ENCODE measurements at places on chromosomes 2 and 18.

- no peak for ATAC-seq
These were observed 120.5 kb downstream of the PMAIP1 start for GRCh38 chr18:60020107-60020925.

GRCh38 chr18:78123926-78124797 is 855.5 kb upstream of the SALL3 start:
- ATAC-seq: peak; percentile 24

DNA sequence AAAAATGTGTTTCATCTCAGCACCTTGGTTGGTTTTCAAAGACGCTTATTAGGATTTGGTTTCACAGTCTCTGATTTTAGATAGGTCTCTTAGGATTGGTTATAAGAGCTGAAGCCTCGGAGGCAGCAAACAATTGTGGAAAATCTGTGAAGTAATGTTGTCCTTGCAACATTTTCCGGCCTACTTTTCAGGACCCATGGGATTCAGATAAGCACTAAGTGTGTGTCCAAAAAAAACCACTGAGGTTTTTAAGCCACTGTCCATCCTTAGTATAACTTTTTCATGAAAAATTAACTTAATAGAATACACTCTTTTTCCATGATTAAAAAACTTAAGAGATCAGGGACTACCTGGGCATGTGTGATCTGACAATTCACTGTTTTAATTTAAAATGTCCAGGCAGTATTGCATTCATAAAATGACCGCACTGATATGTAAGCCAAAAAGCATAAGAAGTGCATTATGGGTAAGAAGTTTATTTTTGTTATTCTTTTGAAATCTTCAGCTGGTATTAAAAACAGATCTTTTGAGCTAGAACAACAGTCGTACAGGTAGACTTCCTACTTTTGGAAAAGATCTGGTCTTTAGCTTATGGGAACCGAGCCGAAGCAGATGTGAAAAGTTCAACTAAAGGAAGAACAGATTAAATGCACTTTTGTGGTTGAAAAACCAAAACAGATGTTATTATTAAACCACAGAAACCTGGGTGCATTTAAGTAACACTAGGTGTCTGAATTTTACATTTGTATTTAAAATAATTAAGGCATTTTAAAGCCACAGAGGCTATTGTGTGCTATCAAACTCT is 479.4 kb upstream of the ZEB2 start:
- ATAC-seq: no peak

GRCh38 chr2:44772669-44773378 is 168.7 kb upstream of the SIX3 start:
- ATAC-seq: no peak

- peak; percentile 64 for ATAC-seq
These were observed 83.9 kb downstream of the STPG4 start for GRCh38 chr2:47070920-47071824.

DNA sequence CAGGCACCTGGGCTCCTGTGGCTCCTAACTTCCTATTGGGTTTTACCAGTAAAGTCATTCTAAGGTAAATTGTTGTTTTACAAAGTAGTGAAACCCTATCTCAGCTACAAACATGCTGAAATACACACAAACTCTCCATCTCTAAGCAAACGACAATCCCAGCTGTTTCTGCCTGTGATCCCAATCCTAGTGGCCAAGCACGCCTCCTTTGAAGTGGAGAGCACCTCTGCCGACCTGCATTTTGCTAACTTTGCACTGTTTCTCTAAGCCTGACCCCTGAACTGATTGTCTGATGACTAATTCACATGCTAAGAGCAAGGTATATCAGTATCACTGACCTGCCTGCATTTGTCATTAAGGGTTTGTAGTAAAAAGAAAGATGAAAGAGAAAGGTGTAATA is 124.3 kb downstream of the PAX3 start:
- ATAC-seq: no peak

GRCh38 chr18:21693322-21693721 is 11.3 kb downstream of the ABHD3 start:
- no peak for ATAC-seq

GRCh38 chr2:21571686-21572085 is 447.9 kb downstream of the TDRD15 start:
- no peak for ATAC-seq

- ATAC-seq: no peak
These were observed 100.4 kb upstream of the SLC1A4 start for GRCh38 chr2:64888591-64889309.

- no peak for ATAC-seq
These were observed 72.8 kb upstream of the POU3F3 start for GRCh38 chr2:104781151-104781550.

GRCh38 chr2:135600915-135601314 is 69.6 kb downstream of the R3HDM1 start:
- no peak for ATAC-seq

DNA sequence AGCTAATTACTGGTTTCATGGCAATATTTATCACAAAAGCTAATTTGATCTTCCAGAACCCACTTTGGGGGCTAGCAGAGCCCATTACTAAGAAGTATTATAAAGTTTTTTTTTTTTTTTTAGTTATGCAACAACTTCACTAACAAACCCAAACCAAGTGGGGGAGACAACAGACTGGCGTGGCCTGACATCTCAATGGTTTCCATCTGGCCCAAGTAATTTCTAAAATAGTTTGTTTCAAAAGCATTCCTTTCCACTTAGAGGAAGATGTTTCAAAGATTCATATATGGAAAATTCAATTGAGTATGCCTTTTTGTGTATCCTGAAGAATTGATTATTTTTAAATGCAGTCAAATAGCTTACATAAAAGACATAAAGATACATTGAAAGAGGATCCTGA is 367.1 kb downstream of the HRH4 start:
- ATAC-seq: no peak

DNA sequence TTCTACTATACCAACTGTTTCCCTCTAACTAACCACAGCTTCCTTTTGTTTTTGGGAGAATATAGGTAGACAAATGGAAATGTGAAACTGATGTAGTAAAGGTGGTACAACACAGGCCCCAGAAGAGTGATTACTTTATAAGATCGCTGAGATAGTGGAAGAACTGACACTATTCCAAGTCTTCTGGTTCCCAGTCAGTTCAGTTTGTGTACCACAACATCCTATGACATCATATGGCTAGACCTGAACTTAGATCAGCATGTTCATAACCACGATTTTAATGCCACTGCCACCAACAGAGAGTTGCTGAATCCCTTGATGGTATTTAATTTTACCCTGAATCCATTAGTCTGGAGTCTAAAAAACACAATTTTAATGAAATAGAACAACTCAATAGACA is 328.9 kb downstream of the GPD2 start:
- ATAC-seq: no peak

GRCh38 chr18:51861046-51861445 is 479.0 kb upstream of the DCC start:
- ATAC-seq: no peak

- peak; percentile 53 for ATAC-seq
These were observed 11.1 kb downstream of the SCN3A start for GRCh38 chr2:165192729-165193128.

- no peak for ATAC-seq
These were observed 159.3 kb downstream of the GLI2 start for GRCh38 chr2:120894966-120895365.

DNA sequence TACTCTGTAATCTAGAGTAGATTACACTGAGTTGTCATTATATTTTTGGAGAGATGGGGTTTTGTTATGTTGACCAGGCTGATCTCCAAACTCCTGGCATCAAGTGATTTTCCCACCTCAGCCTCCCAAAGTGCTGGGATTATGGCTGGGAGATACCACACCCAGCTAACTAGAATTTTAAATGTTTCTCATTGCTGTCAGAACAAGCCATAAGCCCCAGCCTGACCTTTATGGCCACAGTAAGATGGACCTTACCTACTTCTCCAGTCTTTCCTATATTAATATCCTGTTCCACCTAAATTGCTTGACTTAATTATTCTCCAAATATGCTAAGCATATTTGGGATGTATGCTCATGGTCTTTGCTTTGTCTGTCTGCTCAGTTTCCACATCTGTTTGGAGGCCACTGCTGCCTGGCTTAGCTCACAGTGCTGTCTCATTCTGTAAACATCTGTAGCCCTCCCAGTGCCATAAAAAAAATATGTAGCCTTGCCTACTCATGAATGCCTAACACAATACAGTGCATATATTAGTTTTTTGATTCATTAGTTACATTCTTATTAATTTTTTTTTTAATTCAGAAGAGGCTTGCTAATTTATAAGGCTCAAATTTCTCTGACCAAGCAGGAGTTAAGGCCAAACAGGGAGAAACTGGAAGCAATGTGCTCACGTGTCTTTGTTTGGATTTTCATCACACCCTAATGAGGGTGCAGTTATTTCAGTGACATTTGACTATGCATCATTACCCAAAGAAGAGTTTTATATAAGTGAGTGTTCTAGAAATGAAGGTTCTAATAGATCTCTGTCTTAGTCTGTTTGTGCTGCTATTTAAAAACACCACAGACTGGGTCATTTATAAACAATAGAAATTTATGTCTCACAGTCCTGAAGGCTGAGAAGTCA is 45.3 kb upstream of the PSME4 start:
- ATAC-seq: no peak

DNA sequence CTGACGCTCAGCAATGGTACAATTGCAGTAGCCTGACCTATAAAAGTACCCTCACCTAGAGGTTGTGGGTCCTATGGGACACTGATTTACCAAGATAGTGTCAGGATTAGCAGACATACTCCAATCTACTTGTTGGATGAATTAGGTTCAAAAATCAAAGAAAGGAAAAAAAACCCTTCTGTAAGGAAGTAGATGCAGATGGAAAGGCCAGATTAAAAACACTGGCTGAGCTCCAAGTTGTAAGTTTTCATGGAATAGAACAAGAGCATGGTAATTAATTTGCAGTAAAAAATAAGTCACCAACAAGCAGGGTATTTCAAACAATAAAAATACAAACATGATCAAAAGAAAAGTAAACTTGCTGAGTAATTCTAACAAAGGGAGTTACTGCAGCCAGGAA is 26.4 kb downstream of the IDH1 start:
- ATAC-seq: no peak

DNA sequence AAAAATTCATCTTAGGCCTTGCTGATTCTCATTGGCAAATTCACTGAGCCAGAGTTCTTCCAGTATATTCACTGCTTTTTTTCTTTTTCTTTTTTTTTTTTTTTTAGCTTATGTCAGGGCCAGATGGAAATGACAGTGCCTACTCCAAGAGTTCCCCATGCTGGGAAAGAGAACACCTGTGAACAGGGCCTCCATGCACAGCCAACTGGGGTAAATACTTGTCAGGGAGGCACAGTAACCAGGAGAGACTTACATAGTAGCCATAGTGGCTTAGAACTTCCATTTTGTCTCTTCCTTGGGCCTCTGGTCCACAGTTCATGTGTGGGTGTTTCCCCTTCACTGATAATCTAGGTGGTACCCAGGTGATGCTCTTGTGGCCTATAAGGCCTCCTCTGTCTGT is 15.2 kb upstream of the SCLY start:
- ATAC-seq: no peak

DNA sequence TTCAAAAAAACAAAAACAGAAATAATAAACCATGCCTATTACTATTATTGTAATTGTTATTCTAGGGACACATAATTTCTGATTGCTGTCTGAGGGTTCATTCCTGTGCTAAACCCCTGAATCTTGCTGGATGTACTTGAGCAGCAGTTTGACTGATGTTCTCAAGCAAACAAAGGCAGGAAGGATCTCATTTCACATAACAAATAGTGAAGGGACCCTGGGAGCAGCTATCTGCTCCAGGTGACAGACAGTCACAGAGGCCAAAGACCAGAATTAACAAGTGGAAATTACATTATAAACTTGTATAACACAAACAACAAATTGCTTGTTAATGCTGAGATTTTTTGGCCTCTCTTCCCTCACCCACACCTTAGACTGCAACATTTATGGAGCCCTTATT is 284.2 kb downstream of the THSD7B start:
- no peak for ATAC-seq

DNA sequence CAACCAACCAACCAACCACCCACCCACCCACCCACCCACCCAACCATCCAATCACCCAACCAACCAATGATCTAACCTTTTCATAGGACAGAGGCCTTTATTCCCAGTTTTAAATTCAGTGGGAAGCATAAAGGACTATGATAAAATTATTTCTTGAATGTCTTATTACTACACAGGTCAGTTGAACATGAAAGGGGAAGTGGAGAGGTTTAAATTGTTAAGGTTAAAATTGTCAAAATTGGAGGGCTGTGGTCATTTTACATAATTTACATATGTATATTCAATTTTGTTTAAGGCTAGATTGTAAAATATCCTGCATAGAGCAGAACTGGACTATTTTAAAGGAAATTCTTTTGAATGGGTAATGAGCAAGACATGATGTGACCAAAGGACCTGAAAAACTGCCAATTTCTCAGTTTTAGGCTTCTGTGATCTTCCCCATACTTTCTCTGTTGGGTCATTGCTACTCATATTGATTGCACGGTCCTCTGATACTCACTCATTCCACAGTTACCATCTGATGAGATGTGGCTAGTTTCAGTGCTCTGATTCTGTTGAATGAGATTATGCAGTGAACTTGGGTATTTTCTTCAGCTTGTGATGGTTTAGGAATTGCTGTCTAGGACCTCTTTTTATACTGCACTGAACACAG is 127.4 kb downstream of the PLCL1 start:
- no peak for ATAC-seq

GRCh38 chr2:203583701-203584100 is 48.6 kb upstream of the RAPH1 start:
- ATAC-seq: peak; percentile 77

DNA sequence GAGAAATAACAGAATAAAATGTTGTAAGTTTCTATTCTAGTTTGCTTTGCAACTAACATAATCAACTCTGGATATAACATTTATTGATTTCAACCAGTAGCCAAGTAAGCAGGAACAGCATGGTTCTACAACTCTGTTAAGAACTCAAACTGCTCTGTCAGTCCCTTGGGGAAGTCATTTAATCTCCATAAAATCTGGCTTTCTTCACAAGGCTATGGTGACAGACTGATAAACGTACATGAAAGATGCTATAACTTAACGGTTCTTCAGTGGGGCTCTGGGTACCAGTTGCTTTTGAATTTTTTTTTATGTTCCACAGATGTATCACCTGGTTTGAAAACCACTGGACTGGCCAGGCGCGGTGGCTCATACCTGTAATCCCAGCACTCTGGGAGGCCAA is 10.3 kb downstream of the PSME4 start:
- ATAC-seq: no peak

- ATAC-seq: peak; percentile 87
These were observed 615 bp upstream of the CCNT2 start for GRCh38 chr2:134917888-134918525.

DNA sequence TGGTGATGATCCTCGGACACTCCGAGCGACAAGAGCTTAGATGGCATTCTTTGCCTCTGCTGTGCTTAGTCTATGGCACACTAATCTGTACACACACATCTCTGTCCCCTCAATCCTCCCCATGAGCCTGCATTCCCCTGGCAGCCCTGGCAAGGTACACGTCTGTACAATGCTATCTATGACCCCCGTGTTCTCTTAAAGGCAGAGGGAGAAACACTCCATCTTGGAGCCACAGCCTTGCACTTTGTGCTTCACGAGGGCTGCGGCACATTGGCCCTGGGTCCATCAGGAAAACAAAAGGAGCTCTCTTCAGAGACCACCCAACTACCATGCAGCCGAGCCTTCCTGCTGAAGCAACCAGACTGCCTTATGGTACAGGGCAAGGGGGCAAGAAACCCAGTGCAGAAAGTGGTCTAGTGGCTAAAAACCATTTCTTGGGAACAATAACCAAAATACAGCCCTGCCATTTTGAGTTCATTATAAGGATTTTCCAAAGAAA is 42.5 kb downstream of the STEAP3 start:
- no peak for ATAC-seq

Measured in stimulated activated memory B cell treated with anti-CD40 and anti-IgM and Interleukin-4, amounts not matched to agents 10 μg/mL and 1 μg/mL and 100 μg/mL, for 72 hours (primary cell).